CD8-positive, alpha-beta T cell (primary cell): ENCODE measurements at places on chromosomes 7 and 10. TPM values are rescaled to one million over a fixed set of nuclear protein-coding genes. Genes with fewer than 3 reads are reported as not detected.

The ANTXRL gene
- not detected for total RNA-seq

The CALCR gene
- not detected for total RNA-seq

The UCMA gene
- not detected for total RNA-seq

The INMT gene
- total RNA-seq = not detected

The SPDYE6 gene
- not detected for total RNA-seq

The ST8SIA6 gene
- total RNA-seq = not detected

The TMEM236 gene
- total RNA-seq = not detected

The TOMM7 gene
- 595 TPM for total RNA-seq

The BLVRA gene
- 12.8 TPM for total RNA-seq

The ADGRA1 gene
- not detected for total RNA-seq

The SLC26A3 gene
- total RNA-seq = not detected

The XRCC2 gene
- 0.17 TPM for total RNA-seq

The SEMA4G gene
- total RNA-seq = 0.35 TPM

The KNDC1 gene
- not detected for total RNA-seq

The CBX3 gene
- total RNA-seq = 106 TPM

The HYAL4 gene
- total RNA-seq = not detected

The RNF148 gene
- not detected for total RNA-seq

The GSTO2 gene
- 0.49 TPM for total RNA-seq

The DRGX gene
- total RNA-seq = not detected

The LRRN3 gene
- total RNA-seq = 9.0 TPM

The ITGA8 gene
- not detected for total RNA-seq

The NOM1 gene
- total RNA-seq = 35.2 TPM

The SPOCK2 gene
- 909 TPM for total RNA-seq

The CNOT4 gene
- 24.8 TPM for total RNA-seq

The PON1 gene
- not detected for total RNA-seq

The GNG11 gene
- total RNA-seq = not detected

The GLCCI1 gene
- 21.8 TPM for total RNA-seq

The COL13A1 gene
- not detected for total RNA-seq

The GPER1 gene
- 0.11 TPM for total RNA-seq

The HKDC1 gene
- 0.39 TPM for total RNA-seq

The TUBAL3 gene
- total RNA-seq = not detected

The SERPINE1 gene
- 0.14 TPM for total RNA-seq

The BUD31 gene
- 144 TPM for total RNA-seq

The CHAT gene
- not detected for total RNA-seq

The DNAH11 gene
- total RNA-seq = 0.05 TPM

The EEPD1 gene
- 0.98 TPM for total RNA-seq

The PDE6C gene
- not detected for total RNA-seq

The CYP26A1 gene
- not detected for total RNA-seq

The CPA1 gene
- total RNA-seq = not detected

The SLC29A4 gene
- 0.17 TPM for total RNA-seq

The PIK3AP1 gene
- 5.6 TPM for total RNA-seq

The DLX6 gene
- total RNA-seq = not detected

The LRRC17 gene
- not detected for total RNA-seq

The GPR22 gene
- total RNA-seq = not detected
